NCI-H446 (cell line): ENCODE measurements at places on chromosomes 2 and 18.

GRCh38 chr2:9087121-9087681 lies 83.7 kb upstream of the MBOAT2 start:
- DNase-seq = peak; percentile 6

GRCh38 chr2:120036145-120036544 lies 23.3 kb downstream of the EPB41L5 start:
- DNase-seq = no peak

DNA sequence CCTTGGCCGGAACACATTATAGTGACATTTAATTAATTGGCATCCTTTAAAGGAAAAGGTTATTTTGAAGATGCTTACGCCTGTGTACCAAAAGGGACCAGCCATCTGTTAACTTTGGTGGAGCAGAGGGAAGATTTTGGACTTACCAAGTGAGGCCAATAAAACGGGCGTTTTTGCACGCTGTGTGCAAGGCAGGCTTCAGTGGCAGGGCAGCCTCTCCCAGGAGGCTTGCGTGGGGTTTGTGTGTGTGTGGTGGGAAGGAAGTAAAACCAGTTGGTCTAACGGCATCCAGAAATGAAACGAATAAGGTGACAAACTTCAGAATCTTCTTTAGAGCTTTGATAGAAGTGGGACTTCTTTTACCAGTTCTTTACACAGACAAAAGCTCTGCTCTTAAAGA lies 191.7 kb downstream of the PRKCE start:
- DNase-seq = peak; percentile 73

GRCh38 chr2:238242731-238243495 lies 3.1 kb upstream of the HES6 start:
- DNase-seq = peak; percentile 76

GRCh38 chr2:225040856-225041206 lies 1.4 kb downstream of the DOCK10 start:
- peak; percentile 50 for DNase-seq

DNA sequence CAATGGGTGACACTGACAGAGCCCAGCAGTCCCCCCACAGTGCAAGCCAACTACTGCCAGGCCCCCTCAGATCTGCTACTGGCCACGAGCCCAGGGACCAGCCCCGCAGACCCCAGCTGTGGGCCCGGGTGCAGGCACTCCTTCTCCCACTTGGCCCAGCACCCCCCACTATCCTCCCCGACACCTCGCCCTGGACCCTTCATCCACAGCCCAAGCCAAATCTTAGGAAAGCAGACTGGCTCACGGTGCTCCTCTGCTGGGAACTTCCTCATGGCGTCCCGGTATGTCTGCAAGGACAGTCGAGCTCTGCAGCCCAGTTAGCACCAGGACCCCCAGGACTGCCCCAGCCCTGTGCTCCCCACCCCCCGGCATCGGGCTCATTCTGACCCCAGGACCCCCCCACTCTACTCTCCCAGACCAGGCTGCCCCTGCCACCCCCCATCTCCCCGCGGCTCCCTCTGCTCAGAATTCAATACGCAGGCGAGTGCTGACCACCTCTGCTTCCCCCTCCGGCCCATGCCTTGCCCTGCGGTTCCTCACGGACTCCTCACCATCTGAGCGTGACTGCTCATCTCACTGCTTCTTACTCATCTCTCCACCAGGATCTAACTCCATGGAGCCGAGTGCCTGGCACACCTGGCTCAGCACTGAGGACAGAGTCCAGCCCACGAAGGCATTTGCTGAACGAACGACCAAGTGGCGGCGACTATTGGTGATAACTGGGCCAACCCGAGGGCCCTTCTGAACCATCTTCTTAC lies 85.7 kb downstream of the PXDN start:
- no peak for DNase-seq

DNA sequence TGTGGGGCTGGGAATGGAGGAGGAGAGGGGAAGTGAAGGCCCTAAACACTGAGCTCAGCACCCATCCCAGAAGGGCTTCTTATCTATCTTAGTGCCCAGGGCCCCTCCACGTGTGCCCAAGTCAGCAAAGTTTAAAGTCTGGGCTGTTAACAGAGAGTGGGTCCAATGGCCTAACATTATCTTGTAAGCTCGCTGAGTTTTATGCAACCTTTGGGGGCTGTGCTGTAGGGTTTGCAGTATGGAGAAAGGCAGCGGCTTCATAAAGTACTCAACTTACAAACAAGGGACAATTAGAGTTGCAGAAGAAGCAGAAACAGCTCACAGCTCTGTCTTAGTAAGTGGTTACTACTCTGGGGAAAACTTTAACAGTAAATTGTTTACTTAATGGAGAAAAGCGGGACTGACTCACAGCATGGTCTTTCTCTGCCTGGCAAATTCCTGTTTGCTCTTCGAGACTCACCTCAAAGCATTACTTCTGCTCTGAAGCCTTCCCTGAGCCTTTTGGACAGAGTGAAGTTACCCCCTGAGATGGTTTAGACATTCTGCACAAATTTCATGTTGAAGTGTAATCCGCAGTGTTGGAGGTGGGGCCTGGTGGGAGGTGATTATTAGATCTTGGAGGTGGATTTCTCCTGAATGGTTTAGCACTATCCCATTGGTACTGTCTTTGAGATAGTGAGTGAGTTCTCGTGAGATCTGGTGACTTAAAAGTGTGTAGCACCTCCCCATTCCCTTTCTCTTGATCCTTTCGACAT lies 9.0 kb downstream of the ENOSF1 start:
- no peak for DNase-seq

DNA sequence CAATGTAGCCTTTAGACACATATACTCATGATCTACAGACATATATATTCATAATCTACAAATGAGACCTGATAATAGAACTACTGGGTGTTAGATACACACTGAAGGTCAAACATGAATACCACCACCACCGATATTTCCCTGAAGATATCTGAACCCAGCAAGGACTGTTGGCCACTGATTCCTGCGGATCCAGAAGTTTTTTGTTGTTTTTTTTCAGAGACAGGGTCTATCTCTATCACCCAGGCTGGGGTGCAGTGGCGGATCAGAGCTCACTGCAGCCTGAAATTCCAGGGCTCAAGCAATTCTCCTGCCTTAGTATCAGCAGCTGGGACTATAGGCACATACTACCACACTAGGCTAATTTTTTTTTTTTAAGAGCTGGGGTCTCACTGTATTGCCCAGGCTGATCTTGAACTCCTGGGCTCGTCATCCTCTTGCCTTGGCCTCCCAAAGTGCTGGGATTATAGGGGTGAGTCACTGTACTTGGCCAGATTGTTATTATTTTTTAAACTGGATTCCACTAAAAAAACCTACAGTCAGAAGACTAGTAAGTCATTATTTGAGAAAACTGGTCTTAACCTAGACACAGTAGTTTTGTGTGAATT lies 1.8 kb downstream of the METTL5 start:
- no peak for DNase-seq

DNA sequence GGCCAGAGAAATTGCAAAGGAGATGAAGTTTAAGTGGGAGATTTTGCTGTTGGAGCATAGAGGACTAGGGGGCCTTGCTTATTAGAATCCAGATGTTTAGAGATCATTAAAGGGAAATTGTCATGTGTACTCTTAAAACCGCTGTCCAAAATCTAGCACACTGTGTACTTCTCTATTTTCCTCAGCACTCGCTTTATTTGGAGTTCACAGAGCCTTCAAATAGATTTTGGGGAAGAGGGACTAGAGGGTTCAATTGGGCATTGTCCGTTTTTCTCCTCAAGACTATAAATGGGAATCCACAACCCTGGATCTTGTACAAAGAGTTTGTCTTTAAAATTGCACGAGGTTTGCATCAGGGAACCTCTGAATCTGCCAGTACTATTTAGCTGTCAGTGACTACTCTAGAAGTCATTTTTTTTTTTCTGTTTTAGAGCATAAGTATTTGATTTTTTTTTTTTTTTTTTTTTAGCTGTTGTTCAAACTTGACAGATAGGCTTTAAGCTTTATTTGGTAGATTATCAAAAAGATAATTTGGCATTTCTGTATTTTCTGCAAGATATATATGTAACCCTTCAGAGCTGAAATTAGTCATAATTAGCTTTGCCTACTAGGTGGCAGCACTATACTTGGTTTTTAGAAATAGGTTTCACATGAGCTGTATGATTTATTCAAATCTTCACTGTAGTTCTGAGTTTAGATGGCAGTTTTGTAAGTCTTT lies 14.2 kb downstream of the PMS1 start:
- peak; percentile 13 for DNase-seq

DNA sequence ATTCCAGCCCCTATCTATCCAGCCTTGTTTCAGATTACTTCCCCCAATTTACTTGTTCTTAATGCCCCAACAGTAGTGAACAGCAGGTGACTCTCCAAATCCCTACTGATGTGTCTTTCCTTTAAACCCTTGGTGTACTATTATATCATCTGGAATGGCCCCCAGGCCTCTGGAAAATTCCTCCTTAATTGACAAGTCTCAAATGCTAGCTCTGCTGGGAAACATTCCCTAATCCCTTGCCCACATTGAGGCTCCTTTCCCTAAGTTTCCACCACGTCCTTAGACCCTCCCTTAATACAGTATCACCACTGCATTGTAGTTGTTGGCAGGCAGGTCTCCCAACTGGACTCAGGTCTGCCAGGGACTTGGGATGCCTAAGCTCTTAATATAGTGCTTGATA lies 41.0 kb downstream of the MYO3B start:
- DNase-seq = no peak

GRCh38 chr2:97936199-97936598 lies 59.5 kb downstream of the TMEM131 start:
- DNase-seq = peak; percentile 2

DNA sequence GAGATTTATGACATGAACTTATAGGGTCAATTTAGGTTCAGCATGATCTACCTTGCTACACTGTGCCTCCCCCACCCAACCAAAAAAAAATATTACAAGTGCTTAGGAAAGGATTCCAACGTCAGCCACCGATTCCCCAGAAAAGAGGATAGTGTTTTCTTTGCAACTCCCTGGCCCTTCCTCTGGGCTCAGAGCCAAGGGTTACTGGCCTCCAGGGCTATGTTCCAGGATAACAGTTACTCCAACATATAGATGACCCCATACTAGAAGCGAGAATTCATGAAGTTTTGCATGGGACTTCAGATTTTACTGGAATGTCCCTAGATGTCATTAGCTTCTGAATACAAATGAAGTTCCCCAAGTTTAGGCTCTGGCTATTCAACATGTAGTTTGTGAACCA lies 172.1 kb downstream of the UPP2 start:
- DNase-seq = no peak

DNA sequence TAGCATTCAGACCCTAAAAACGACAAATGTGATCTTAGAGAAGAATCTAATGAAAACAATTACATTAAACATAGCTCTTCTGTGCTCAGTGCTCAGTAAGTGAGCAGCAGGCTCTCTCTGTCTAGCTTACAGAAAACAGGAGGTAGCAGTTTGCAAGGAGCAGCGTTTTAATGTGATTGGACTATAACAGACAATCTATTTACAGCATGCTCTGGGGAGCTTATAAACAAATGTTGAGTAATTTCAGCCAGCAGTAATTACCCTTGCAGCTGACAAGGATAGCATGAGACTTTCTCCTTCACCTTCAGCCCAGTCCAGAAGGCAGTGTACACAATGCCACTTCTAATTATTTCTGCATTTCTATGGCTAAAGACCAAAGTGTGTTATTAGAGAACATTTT lies 270.4 kb downstream of the FIGN start:
- DNase-seq = peak; percentile 43

GRCh38 chr2:152049541-152049940 lies 49.3 kb downstream of the CACNB4 start:
- no peak for DNase-seq

DNA sequence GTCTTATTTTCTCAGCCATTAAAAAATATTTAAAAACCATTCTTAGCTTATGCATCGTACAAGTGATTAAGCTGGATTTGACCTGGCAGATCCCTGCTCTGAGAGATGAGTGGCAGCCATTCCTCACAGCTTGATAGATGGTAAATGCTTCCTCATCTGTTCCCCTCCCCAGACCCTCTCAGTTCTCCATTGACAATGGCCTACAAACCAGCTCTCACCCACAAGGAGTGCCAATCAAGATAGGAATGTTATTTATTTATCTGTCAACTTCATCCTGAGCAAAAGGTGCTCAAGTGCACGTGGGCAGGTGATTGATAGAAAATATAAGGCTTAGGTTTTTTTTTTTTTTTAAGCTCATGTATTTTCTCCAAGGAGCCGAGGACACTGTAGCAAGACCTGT lies 98.7 kb upstream of the FAM136A start:
- no peak for DNase-seq

DNA sequence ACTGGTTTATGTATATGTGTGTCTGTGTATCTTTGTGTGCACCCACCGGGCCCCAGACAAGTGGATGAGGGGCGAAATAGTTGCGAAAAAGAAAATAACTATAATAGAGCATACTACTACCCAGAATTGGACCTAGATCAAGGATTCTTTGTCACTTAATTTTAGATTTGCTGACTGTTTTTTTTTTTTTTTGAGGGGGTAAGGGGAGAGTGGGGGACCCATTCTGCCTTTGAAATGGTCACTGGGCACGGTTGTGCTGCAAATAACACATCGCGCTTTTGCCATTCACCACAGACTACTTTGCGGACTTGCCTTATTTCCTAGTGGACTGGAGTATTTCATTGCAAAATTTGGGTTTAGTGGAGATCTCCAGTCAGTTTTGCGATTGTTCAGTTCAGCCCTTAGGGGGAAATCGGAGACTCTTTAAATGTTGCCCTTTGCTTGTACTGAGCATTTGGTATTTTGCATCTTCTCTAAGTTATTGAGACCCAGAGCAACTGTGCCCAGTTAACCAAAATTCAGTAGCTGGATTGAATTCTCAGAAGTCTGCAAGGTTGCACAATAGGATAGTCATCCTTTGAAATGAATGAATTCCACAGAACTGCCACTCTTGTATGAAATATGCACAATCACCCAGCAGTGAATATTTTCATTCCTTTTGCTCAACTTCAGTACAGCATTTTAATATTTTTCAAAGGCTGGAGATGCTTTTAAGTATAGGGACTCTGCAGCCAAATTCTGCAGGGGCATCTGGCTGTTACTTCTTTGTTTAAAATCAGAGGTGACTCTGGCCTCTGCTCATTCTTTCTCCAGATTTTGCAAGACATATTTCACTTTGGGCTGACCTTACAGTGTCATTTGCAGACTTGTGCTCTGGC lies 2.9 kb downstream of the TRIB2 start:
- no peak for DNase-seq
